ENCODE measurements at places on chromosomes 16 and 17.

- DNase-seq, result no peak
Measured at GRCh38 chr16:50933262-50933661, 191.4 kb downstream of the CYLD start.

GRCh38 chr16:68548947-68549346, 9.9 kb downstream of the ZFP90 start:
- DNase-seq, result no peak

GRCh38 chr17:10109146-10109545, 89.3 kb downstream of the GAS7 start:
- no peak for DNase-seq

- DNase-seq, result no peak
Measured at GRCh38 chr17:7712111-7712771, 5.3 kb upstream of the DNAH2 start.

DNA sequence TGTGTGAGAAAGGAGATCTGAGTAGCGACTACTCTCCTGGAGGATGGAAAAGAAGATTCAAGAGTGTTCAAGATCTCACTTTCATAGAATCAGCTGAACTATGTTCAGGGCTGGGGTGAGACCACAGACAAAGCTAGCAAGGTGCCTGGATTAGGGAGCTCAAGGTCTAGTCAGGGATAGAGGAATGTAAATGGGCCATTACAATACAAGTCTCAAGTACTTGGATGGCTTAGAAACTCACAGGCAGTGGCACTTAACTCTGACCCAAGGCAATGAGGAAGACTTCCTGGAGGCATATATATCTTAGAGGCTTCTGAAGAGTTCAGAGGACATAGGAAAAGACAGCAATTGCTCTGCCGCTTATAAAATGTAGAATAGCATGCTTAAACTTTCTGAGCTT, 184.9 kb upstream of the CDH11 start:
- no peak for DNase-seq

DNA sequence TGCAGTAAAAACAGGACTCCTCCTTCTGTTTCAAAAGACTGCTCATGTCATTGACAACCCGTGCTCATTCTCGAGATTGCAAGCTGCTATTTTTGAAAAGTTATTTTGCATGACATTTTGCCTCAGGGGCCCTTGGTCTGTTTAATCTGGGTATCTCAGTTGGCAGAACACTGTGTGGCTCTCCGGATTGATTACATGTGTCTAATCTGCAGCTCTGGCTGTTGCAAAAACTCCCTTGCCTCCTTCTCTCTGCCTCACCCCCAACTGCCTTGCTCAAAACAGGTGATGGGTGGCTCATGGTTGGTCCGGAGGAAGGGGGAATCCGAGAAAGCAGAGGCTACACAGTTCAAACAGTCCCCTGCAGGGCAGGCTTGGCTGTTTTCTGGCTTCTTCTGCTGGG, 25.3 kb downstream of the GINS3 start:
- DNase-seq, result no peak

All from NCI-H2171 (cell line).